ENCODE measurements at places on chromosomes 5 and 9.

DNA sequence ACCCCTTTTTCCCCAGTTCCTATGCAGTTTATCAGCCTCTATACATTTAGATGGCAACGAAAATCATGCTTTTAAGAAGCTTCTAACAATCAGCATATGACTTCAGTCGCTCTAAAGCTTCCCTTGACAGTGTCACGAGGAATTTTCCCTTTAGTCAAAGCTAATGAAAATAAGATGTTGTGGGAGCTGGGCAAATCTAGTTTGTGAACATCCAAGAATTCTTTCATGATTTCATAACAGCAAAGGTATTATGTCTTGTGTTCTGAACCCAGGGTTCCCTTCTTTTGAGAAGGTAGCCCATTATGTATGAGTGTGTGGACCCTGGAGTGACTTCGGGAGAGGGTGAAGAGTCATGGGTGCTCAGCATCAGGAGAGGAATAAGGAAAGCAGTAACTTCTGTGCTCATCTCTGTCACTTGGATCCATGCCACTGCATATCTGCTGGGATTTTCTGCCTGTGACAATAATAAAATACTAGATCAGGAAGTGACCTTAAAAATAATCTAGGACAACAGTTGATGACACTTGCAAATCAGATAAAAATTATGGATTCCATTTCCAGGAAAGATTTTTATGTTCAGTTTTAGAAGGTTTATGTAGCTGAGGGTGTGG lies 102.4 kb downstream of the PCSK1 start:
- no peak for DNase-seq

DNA sequence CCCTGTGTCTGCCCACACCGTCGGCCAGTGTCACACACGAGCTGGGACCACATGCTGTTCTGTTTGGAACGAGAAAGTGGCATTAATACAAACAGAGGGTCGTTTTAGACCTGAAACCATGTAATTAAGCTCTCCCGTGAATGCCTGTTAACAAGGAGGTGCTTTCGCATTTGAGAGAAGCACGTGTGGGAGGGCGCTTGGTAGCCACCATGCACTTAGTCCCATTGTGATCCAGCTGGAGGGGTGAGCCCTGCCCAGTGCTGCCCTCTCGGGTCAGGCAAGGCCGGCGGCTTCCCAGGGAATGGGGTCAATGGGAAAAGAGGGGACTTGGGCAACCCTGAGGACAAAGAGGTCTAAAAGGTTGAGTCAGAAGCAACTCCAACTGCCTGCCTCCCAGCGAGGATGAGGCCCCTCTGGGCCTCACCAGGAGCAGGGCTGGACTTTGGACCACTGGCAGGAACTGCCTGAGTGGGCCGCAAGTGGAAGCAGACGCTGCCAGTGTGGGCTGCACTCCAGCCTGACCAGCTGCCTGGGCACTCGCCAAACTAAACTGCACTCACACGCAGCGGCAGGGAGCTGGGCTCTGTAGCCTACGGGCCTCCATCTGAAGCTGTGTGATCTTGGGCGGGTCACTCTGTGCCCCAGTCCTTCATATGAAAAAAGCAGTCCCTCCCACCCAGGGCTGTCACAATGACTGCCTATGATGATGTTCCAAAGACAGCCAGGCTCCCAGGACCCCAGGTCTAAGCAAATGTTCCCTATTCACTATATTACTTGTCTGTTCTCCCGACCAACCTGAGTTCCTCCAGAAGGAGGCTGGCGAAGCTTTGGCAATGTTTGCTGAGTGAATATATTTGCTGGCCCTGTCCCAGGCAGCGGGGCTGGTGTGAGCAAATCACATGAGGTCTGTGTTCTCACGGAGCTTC lies 195.7 kb downstream of the CDK5RAP2 start:
- no peak for DNase-seq

GRCh38 chr5:16549491-16550206 lies 67.1 kb downstream of the RETREG1 start:
- peak; percentile 70 for DNase-seq

DNA sequence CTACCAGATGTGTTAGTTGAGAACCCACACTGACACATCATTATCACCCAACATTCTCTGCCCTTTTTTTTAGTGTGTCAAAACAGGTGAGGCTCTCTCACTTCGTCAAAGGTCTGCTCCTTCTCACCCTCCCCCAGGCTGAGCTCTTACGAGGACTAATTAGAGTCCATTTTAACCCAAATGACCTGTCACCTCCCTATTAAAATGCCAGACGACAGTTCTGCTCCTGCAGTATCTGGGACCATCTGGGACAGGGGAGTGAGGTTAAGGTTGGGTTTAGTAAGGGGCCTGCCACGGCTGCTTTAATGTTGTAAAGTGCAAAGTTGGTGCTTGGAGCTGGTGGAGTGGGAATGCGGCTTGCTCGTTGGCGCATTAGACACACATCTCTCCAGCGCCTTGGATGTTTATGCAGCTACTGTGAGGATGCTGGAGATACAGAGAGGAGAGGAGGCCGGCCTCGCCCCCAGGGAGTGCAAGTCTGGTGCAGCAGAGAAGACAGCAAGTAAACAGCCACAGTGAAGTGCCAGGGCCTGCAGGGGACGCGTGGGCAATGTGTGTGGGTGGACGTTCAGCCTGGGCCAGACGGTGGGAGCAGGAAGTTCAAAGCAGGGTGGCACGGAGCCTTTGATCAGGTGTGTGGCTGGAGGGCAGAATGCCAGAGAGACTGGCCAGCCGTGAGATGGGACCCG lies 96.2 kb downstream of the C9orf50 start:
- DNase-seq, result no peak

GRCh38 chr9:101453776-101454570 lies 18.4 kb upstream of the ALDOB start:
- no peak for DNase-seq

GRCh38 chr5:66813306-66813705 lies 217.1 kb downstream of the MAST4 start:
- DNase-seq, result no peak

GRCh38 chr9:124660341-124660801 lies 110.7 kb downstream of the NR6A1 start:
- peak; percentile 24 for DNase-seq

GRCh38 chr5:123089914-123090660 lies 1.0 kb downstream of the PRDM6 start:
- no peak for DNase-seq

GRCh38 chr5:88452820-88453219 lies 184.2 kb upstream of the TMEM161B start:
- DNase-seq, result no peak

- no peak for DNase-seq
These were observed 144.8 kb downstream of the BRINP1 start for GRCh38 chr9:119224431-119224830.

DNA sequence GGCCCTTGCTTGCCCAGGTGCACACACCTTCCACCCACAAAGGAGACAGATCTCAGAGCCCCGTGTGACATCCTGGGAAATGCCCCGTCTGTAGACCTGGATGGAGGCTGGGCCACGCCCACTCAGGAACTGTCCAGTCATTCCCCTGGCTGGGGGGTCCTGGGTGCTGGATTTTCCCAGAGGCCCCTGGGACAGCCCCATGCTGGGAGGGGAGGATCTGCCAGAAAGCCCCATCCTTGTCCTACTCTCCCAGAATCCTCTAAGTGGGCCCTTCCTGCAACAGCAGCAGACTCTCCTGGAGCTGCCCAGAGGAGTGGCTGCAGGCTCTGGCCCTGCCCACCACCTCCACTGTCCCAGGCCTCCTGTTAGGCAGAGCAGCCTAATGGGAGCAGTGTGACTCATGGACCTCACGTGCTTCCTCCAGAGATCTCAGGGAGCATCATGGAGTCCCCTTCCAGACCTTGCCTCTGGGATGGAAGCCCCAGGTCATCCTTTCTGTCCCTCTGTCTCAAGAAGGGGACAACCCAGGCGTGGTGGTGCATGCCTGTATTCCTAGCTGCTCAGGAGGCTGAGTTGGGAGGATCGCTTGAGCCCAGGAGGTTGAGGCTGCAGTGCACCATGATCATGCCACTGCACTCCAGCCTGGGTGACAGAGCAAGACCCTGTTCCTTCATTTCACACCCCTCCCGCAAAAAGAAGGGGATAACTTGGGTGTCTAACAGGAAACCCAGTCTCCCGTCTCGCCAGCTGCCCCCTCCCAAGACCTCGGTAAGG lies 51.7 kb downstream of the JADE2 start:
- DNase-seq, result no peak

DNA sequence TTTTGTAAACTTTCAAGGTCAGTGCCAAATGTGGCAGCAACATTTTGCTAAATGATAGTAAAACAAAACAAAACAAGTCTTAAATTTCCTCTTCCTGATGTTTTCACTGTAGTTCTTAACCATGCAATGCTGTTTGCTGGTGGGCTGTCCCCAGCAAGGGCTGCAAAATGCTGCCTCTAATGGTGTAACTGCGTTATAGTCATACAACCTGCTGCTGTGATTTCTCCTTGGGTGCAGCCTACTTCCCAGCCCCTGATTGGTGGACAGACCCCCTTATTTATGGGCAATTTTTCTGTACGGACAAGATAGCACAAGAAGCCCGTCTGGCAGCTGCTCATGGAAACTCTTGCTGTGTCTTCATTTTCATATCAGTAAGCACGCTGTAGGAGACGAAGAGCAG lies 26.6 kb upstream of the PIP5K1B start:
- DNase-seq, result no peak

- no peak for DNase-seq
These were observed 12.0 kb upstream of the C9 start for GRCh38 chr5:39376293-39376714.

- no peak for DNase-seq
These were observed 80.3 kb downstream of the S1PR3 start for GRCh38 chr9:89071591-89071990.

GRCh38 chr9:99419070-99419469 lies 197.0 kb downstream of the SEC61B start:
- DNase-seq, result peak; percentile 42

GRCh38 chr5:133921979-133922378 lies 46.4 kb downstream of the C5orf15 start:
- no peak for DNase-seq

DNA sequence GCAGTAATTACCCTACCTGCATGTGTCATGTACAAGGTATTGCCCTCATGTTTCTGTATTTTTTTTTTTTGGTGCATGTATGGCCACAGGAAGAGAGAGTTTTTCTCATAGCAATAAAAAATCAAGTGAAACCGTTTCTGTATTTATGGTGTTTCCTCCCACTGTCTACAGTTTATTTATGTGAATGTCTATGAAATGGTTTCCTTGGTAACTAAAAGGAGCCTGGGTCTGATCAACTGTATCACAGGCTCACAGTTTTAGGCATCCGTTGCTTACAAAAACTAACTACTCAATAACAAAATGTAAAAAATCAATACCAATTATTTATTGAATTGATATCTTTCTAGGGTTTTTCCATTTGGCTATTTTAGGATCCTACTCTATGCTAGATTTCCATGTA lies 464.4 kb downstream of the TAF11L14 start:
- DNase-seq, result no peak

DNA sequence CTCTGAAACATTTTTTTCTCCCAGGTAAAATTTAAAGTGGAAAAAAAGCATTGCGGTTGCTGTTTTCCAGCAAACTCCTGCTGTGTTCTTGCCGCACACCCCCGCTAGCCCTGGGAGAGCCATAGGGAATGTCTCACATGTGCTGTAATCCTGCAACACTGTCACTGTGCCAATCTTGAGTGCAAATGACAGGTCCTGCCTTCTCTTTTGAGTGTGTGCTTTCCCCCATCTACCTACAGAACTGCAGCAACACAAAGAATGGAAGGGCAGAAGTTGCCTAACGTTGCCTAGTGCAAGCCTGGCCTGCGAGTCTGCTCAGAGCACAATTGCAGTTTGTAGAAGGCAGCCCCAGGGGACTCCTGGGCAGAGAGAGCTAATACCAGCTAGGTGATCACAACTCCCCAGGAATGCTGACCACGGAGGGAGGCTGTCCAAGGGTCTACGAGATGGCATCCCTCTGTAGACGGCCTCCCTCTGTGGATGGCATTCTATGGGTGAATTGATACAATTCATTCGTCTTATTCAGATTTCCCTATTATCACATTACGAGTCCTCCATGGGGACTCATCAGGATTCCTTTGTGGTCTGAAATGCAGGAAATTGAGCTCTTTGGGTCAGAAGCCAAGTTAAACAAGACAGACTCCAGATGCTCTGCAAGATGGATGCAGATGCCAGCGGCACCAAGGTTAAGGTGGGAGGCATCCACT lies 172.6 kb upstream of the S1PR3 start:
- DNase-seq, result peak; percentile 65

- DNase-seq, result no peak
These were observed 250.2 kb downstream of the PDZD2 start for GRCh38 chr5:31889001-31889561.

GRCh38 chr9:138115506-138115905 lies 237.9 kb downstream of the CACNA1B start:
- DNase-seq, result no peak

DNA sequence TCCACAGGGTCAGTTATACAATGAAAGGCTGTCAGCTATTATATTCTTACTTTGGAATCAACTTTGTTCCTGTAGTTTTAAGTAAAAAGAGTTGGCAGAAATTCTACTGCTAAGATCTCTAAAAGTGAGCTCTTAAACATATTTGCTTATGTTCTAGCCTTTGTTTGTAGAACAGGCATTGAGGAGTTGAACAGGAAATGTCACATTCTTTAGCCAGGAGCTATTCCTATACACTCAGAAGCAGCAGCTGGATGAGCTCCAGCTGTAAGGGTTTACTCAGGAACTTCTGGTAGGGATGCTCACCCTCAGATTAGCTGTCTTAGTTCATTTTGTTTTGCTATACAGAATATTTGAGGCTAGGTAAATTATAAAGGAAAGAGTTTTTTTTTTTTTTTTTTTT lies 22.4 kb upstream of the SPINK14 start:
- no peak for DNase-seq

All from fibroblast of skin of left biceps (primary cell).